ENCODE measurements at places on chromosomes 3 and 15.
A peak's percentile ranks its signal among the peaks of the same experiment; 100 is the strongest.

DNA sequence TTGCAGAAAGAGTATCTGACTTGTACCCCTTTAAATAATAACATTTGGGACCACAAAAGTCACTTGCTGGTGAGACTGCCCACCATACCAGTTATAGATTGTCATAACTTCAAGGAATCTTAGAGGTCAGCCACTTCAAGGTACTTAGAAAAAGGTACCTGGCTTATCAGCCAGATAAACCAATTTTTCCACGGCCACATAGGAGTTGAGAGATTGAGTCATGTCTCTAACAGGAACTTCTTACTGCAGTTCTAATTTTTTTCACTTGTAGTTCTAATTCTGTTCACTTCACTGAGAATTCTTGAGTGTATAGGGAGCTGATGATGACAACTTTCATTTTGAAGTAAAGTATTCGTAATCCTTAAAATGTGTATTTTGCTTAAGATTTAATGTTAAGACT, 317.1 kb upstream of the CBLB start:
- DNase-seq, result no peak

DNA sequence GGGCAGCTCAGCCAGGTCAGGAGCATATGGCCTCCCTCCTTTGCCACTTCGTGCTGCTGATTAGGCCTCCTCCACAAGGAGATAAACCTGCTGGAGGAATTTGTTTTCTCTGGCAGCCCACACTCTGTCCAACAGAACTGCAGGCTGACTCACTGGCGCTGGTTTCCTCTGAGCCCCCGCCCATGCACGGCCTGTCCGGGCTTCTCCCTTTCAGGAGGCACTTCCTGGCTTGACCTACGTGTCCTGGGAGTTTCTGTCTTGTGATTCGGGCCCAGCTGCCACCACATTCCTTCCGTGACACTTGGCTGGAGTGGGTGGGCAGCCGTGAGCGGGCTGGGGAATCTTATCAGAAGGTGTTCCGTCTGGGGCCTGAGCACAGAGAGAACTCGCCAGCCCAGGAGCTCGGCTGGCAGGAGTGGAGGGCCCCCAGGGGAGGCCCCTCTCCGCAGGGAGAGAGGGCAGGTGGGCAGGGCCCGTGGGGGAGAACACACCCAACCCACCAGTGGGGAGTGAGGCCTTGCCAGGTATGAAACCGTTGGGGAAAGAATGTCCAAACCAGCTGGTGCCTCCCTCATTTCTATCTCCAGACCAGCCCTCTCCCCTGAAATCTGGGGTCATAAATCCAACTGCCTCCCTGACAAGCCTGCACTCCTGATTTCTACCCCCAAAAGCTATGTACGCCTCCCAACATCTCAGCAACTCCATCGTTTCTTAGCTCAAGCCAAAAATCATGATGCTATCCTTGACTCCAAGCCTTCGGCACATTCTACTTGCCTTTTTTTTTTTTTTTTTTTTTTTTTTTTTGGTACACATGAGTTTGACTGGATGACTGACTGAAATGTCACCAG, 110.6 kb upstream of the MEF2A start:
- peak; percentile 86 for DNase-seq

DNA sequence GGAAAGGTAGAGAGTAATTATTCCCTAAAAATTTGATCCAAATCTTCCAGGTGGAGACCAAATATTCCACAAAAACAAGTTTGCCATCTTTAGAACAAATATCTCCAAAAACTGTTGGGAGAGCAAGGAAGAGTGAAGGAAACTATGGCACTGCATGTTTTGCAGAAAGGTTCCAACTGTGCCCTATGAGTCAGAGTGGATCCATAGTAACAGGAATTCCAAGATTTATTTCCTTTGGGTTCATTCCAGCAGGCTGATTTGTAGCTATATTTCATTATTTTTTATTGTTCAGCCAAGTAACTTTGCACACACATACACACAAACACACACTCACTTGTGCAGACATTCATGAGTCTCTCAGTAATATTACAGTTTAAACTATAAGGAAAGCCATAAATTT, 459.7 kb upstream of the EPHA6 start:
- no peak for DNase-seq

GRCh38 chr3:106036696-106037095, 167.9 kb upstream of the CBLB start:
- DNase-seq, result no peak

GRCh38 chr15:75718328-75718727, 5.7 kb upstream of the CSPG4 start:
- peak; percentile 51 for DNase-seq

DNA sequence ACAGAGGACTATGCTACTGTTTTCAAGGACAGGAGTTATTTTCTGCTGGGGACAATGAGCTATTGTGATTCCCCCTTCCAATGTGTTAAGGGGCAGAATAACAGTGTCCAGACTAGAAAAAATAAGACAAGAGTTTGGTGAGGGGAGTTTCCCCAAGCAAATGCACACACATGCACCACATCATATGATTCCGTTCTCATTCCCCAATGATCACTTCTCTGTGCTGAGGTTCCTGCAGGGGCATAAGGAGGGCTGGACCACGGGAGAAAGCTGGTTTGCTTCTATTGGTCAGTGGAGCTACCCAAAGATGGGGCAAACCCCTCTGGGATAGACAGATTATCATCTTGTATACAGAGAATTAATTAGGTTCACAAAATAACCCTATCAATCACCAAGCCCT, 80.6 kb downstream of the RBPMS2 start:
- no peak for DNase-seq

GRCh38 chr15:67185621-67186225, 68.7 kb downstream of the AAGAB start:
- DNase-seq, result no peak

GRCh38 chr15:69489073-69489571, 36.5 kb downstream of the RPLP1 start:
- peak; percentile 29 for DNase-seq

DNA sequence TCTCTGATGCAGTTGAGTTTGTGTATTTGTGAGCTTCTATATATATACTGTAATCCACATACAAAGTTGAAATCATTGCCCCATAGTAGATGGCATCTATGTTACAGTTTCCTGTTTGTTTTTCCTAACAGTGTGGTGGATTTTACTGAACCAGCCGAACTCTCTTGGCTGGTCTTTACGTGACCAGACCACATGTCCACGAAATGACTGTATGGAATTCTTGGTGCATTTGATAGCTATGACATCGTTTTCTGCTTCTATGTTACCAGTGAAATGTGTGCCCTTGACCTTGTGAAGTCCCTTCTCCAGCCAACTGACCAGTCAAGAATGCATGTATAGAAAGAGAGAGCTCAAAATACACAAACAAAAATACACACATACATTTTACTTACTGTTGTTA, 1.8 kb downstream of the KCNMB2 start:
- no peak for DNase-seq

DNA sequence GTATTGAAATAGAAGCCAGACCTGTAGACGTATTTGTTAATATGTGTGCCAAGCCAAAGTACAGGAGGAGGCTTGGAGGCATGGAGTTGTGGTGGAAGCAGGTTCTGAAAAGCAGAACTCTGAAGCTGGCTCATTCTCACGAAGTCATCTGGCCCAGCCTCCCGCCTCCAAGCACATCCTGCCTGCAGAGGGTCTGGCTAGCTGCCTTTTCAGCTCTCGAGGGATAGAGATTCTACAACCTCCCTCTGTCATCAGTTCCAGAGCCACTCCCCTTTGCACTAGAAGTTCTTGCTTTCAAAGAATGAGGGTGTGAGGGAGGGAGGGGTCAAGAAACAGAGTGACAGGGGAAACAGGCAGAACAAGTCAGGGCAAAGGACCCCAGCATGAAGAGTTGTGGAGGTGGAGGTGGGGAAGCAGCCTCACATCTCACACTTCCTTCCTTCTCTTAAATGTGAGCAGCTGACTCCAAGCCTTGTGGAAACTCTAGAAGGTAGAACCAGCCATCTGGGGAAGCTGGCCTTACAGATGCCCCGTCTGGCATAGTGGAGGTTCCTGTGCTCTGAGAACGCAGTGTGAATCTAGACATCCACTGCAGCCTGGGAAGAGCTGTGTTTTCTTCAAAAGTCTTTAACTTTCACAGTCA, 95.3 kb downstream of the SLC49A4 start:
- DNase-seq, result peak; percentile 81

DNA sequence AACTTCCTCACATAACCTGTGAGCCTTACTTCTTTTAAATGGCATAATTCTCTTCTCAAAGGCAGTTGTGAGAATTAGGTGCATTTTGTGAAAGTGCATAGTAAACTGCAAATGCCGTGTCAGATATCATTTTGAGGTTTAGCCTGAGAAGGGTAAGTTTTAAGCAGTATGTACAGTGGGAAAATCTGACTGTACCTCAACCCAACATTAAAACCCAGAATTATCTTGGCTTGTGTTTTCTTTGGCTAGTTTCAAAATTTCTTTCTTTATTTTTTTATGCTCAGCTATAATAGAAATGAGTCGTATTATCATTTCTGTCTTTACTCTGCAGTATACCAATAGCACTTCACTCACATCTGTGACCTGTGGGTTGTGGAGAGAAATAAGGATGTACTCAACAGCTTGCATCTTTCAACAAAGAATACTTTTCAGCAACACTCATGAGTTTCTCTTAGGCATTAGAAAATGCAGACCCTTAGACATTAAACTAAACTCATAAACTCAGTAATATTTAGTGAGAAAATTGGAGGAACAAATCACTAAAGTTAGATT, 65.7 kb downstream of the RASA2 start:
- no peak for DNase-seq

DNA sequence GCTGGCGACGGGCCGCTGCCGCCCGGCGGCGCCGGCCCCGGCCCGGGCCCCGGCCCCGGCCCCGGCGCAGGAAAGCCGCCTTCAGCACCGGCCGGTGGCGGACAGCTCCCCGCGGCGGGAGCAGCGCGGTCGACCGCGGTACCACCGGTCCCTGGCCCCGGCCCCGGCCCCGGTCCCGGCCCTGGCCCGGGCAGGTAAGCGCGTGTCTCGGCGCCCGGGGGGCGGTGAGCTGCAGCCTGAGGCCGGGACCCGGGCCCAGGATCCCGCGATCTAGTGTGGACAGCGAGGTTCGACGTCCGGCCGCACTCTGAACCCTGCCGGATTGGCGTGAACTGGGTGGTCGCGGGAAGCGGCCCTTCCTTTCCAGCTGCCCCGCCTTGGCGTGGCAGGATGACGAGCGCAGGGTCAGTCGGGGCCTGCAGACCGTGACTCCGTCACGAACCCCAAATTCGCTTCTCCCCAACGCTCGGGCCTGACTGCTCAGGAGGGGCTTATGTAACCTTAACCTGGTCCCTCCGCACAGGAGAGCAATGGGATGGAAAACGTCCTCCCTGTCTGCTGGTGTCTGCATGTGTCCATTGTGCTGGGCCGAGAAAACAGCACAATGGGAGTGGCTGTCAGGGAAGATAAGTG, 472 bp downstream of the BSN start:
- peak; percentile 5 for DNase-seq

GRCh38 chr3:153639631-153640030, 477.6 kb downstream of the RAP2B start:
- DNase-seq, result no peak

- DNase-seq, result no peak
These were observed 313.3 kb downstream of the SATB1 start for GRCh38 chr3:18111796-18112232.

DNA sequence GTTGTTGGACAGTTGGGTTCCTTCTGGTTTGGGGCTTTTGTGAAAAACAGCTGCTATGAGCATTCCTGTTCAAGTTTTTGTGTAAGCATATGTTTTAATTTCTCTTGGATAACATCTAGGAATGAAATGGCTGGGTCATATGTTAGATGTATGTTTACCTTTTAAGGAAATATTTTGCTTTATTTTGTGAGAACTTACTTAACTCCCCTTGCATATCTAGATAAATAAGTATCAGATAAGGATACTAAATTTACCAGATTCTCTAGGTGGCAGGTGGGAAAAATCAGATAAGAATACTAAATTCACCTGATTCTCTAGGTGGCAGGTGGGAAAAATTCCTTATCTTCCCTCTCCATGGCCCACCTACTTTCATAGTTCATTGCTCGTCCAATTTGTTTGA, 1.1 kb upstream of the PLS1 start:
- no peak for DNase-seq

DNA sequence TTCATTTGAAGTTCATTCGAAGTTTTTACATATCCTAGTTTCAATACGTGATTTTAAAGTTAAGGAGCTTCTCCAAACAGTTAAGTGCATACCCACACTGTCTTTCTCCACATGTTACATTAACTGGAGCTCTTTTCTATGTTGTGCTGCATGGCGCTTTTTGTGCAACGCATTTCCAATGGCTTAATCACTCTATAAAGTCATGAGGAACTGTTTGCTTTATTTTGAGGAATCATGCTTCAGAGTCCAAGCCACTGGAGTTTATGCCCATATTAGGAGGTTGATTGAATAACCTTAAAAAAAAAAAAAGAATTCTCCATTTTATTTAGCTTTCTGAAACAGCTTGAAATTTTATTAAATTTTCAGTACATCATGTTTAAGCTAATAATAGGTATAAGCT, 109.4 kb upstream of the MBNL1 start:
- DNase-seq, result peak; percentile 84

DNA sequence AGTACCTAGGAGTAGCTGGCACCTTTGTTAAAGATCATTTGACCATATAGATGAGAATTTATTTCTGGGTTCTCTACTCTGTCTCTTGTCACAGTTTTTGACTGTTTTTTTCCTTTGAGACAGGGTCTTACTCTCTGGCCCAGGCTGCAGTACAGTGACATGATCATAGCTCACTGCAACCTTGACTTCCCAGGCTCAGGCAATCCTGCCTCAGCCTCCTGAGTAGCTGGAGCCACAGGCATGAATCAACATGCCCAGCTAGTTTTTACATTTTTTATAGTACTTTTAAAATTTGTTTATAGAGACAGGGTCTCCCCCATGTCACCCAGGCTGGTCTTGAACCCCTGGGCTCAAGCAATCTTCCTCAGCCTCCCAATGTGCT, 45.0 kb downstream of the BCL2L10 start:
- DNase-seq, result no peak

DNA sequence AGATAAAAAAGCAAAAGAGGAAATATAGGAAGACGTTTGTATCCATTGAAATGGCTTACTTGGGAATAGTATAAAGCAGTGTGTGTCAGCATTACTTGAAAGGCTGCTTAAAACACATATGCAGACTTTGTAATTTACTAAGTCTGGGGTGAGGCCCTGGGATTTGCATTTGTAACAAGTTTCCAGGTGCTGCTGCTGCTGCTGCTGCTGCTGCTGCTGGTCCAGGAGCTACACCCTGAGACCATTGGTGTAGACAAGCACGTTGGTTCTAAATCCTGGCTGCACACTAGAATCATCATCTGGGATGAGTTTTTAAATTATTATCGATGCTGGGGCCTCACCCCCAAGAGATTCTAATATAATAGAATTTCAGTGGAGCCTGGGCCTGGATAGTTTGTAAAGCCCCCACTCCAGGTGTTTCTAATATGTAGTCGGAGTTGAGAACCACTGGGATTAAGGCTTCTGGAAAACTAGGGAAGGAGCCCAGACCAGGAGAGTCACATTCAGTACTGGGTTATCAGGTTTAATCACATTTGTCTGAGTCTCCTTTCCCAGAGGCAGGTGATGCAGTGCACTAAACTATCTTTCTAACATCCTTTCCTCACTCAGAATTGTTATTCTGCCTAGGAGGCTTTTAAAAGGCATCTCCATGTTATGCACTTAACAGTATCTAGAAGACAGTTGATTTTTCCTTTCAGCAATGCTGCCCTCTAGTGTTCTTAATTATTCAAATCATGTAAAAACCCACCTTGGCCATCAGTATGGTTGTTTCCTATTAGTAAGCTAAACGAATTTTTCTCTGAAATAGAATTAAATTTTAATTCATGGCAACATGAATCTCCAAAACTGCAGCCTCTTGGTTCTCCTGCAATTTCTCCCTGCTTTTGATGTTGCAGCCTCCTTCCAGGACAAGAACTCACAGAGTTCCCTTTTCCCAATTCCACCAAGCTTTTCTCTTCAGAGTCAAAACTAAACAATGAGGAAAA, 45.4 kb downstream of the SSR3 start:
- DNase-seq, result no peak
